Activated CD8-positive, alpha-beta memory T cell treated with anti-CD3 and anti-CD28 coated beads for 48 hours (primary cell): ENCODE measurements at places on chromosomes 12 and 14.

DNA sequence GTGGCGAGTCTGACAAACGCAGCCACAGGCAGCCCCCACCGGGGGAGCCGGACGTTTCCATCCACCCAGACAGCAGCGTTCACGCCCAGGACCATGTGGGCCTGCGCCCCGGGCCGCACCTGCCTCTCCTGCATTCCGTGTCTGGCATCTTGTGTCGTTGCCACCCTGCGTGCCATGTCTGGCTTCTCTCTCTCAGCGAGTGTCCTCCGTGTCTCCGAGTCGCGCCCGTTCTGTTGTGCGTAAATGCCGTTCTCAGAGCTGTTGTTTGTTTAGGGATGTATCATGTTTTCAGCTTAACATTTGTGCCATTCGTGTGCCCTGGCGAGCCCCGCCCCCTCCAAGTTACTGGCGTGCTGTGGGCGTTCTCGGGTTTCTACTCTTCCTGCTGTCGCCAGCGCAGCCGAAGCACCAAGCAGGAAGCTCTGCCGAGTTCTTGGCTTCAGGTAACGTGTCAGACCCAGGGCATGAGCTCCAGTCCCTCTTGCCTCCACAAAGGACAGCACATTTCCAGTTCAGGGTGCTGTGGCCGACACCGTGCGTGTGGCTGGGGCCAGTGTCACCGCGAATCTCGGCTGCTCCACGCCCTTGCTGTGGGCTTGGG lies 34.6 kb downstream of the NOC4L start:
- DNase-seq: no peak

DNA sequence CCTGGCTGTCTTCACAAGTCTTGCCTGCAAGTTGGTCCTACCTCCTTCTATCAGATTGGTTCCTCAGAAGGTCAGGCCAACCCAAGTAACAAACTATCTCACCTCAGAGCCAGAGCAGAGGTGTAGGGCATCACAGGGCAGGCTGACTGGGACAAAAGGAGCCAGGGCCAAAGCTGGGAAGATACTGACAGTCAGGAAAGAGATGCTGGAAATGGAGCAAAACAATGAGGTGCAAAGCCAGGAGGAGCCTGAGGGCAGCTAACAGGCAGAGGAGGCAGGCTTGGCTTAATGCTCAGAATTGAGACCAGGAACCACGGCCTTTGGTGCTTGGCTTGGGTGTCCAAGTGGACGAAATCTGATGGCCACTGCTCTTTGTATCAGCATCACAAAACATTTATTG lies 68.4 kb upstream of the PNMA1 start:
- no peak for DNase-seq

DNA sequence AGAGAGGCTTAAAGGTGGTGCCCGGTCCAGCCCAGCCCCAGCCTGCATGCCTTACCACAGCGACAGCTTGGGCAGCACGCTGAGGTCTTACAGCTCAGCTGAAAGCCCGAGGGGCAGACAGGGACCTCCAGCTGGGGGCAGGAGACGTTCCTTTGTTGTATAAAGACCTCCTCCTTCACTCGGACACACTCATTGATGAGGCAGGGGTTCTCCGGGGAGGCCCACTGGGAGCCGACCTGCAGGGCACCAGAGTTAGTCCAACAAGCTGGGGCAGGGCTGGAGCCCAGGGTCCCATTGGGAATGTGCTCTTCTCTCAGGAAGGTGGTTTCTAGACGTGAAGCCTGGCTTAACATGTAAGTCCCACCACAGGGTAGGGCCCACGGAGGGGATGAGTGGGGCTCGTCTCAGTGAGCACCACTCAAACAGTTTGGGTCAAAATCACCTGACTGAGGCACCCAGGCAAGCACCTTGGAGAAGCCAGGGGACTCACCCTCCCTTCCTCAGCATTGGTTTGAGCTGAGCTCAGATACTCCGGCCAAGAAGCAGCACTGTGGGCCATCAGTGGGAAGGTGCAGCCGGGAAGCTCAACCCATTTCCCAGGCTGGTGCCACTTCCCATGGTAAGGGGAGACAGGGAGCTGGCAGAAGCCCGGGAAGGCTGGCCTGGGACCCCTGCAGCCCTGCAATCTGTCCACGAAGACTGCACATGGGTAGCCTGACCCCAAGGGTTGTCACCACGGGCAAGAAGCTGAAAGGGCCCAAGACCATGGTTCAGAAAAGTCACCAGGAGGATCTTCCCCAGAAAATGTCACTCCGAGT lies 24.3 kb upstream of the ANO2 start:
- no peak for DNase-seq

- DNase-seq: no peak
These were observed 237.3 kb downstream of the RGS6 start for GRCh38 chr14:72169521-72169920.

DNA sequence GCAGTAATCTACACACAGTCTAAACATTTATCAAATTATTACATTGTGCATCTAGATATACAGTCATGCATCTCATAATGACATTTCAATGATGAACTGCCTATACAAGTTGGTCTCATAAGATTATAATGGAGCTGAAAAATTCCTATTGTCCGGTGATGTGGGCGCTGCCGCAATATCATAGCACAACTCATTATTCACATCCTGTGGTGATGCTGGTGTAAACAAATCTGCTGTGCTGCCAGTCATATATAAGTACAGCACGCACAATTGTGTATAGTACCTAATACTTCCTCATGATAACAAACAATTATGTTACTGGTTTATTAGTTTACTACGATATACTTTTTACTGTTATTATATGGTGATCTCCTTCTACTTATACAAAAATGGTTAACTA lies 768.8 kb upstream of the NOVA1 start:
- no peak for DNase-seq

DNA sequence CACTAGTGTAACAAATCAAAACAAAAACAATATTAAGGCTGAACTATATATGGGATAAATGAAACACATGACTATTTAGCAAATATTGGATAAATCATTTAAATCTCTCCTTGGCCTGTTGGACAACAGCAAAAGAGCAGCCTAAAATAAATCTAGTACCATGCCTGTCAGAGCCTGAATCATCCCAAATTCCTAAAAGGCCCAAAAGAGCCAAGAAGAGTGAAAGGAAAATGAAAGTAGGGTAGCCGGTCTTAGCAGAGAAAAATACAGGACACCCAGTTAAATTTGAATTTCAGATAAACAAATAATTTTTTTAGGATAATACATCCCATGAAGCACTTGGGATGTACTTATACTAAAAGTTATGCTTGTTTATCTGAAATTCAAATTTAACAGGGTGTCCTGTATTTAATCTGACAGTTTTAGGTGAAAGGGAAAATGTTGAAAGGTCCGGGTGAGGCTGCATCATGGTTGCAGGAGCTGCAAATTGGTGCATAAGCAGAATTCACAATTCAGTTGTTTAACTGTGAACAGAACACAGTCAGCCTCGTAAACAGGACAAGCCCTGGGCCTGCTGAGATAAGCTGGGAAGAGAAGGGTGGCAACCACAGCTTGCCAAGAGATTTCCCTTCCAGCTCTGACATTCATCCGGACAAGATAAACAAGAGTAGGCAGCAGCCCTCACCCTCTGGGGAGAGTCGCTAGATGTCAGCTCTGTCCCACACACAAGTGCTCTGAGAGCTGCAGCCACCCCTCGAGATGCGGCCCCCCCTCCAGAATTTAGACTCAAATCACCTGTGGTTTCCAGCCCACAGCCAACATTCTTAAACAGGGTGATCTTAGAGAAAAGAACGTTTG lies 30.3 kb downstream of the DMAC2L start:
- DNase-seq: no peak

- no peak for DNase-seq
These were observed 10.7 kb upstream of the C12orf76 start for GRCh38 chr12:110058875-110059615.

DNA sequence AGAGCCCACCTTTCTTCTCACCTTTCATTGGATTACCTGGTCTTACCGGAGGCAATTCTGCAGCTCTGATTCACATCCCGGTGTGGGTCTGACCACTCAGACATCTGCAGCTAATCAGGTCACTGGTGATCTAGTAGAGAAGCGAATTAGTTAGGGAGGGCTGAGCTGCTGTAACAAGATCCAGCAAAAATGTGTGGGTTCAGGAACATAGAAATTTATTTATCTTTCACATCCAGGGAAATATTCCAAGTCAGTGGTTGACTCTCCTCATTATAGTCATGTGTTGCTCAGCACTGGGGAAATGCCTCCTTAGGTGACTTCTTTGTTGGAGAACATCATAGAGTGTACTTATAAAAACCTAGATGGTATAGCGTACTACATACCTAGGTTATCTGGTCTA lies 218.7 kb upstream of the PELI2 start:
- DNase-seq: no peak

DNA sequence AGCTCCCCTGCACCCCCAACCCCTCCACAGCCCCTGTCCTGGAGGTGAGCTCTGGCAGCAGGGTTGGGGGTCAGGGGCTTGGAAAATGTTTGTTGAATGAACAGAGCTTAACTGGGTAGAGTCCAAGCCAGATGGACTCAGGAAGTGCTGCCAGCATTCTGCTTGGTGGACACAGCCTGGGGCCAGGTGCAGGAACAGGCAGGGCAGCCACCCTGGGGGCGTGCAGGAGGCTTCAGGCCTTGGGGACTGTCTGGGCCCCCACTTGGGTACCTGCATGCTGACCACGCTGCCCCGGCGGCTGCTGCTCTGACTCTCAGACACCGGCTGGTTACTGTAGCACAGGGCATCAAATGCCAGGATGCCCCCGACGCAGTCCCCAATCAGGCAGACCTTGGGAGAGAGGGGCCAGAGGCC lies 15.7 kb downstream of the ARL6IP4 start:
- DNase-seq: no peak

GRCh38 chr12:14186193-14186502 lies 179.3 kb upstream of the ATF7IP start:
- no peak for DNase-seq

- no peak for DNase-seq
These were observed 16.9 kb downstream of the TMEM117 start for GRCh38 chr12:43852744-43853143.

- no peak for DNase-seq
These were observed 5.5 kb upstream of the ITPK1 start for GRCh38 chr14:93121030-93121834.

DNA sequence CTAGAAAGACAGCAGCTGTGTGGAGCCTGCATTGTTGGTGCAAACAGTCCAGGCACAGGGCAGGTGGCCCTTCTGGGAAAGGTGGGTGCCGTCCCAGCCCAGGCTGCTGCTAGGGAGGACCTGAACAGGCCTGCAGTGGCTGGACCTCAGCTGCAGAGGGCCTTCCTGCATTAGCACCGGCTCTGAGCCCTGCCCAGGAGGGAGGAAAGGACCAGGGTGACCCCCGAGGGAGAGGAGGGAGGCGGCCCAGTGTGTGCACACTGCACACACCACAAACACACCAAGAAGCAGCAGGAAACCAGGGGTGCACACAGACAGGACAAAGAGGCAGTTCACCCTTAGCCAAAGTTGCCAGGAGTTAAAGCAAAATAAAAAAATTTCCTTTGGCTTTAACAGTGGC lies 8.0 kb upstream of the PGAM5 start:
- no peak for DNase-seq

DNA sequence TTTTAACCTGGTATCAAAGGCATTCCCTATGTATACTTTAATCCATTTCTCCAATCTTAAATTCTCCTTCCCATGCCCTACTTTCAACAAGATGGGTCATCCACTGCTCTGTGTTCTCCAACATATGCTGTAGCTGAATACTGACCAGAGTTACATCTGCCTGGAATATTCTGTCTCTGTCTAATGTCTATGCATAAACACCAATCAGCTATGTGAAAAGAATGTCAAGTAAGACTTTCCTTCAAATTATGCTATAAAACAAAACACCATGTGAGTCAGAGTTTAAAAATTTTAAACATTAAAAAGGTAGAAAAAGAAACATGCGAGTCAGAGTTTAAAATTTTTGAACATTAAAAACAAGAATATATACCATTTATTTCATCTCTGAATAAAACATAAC lies 19.3 kb downstream of the NT5DC3 start:
- no peak for DNase-seq

- DNase-seq: no peak
These were observed 994.5 kb upstream of the FLRT2 start for GRCh38 chr14:84535484-84535883.

DNA sequence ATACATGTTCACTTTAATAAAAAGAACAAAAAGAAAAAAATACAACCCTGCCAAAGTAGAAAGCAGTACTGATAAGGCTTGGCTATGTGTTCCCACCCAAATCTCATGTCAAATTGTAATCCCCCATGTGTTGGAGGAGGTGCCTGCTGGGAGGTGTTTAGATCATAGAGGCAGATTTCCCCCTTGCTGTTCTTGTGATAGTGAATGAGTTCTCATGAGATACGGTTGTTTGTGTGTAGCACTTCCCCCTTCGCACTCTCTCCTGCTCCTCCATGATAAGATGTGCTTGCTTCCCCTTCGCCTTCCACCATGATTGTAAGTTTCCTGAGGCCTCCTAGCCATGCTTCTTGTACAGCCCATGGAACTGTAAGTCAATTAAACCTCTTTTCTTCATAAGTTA lies 59.9 kb downstream of the USP15 start:
- DNase-seq: no peak

DNA sequence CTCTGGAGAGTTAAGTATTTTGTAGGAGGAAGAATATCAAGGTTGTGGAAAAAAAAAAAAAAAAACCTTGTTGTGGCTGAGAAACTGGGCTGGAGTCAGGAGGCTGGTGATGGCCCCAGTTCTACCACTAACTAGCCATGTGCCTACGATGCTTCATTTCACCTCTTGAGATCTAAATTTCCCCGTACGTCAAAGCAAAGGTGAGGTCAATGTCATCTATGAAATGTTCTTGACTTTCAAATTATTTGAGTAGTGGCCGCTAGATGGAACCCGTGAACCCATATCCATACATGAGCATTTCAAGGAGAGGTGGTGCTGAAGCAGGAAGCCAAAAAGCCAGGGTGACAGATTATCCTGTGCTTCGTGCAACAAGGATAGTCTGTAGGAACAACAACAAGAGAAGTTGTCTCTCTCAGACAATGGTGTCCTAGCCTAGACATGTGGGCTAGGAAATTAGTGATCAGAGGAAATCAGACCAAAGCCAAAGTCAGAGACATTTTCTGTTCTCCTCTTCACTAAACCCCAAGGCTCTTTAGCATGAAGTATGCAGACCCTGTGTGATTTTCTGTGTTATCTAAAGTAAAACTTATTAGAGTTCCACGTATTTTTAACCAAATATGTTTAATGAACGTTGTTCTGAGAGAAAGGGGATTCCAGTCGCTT lies 95.5 kb upstream of the ETV6 start:
- no peak for DNase-seq

DNA sequence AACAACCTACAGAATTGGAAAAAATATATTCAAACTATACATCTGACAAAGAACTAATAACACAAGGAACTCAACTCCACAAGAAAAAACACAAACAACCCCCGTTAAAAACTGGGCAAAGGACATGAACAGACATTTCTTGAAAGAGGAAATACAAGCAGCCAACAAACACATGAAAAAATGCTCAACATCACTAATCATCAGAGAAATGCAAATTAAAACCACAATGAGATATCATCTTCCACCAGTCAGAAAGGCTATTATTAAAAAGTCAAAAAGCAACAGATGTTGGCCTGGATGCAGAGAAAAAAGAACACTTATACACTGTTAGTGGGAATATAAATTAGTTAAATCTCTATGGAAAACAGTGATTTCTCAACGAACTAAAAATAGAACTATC lies 82.6 kb upstream of the CCDC91 start:
- no peak for DNase-seq

- no peak for DNase-seq
These were observed 244.5 kb upstream of the LRFN5 start for GRCh38 chr14:41362139-41362538.
